ENCODE measurements at places on chromosomes 6 and 20.

DNA sequence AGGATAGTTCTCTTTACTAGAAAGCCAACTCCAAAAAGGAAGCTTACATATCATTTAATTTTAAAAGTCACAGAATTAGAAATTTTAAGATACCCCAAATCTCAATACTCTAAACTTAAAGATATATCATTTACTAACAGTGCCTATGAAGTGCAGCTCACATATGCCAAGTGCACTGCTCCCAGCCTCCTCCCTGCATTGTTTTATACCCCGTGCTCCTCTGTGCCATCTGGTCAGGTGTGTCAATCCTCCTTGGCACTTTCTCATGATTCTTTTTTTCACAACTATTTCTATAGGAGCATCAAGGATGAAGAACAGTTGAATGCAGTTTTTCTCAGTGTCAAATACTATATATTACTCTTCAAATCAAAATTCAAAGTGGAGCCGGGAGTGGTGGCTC, 8.8 kb downstream of the MAP7 start:
- H3K4me3 ChIP-seq: no peak overlapping the region
- H3K27me3 ChIP-seq: no peaks in the 10 kb centered on the region
- H3K4me1 ChIP-seq: no peaks in the 10 kb centered on the region
- H3K27ac ChIP-seq: peak overlapping the region; percentile 13

DNA sequence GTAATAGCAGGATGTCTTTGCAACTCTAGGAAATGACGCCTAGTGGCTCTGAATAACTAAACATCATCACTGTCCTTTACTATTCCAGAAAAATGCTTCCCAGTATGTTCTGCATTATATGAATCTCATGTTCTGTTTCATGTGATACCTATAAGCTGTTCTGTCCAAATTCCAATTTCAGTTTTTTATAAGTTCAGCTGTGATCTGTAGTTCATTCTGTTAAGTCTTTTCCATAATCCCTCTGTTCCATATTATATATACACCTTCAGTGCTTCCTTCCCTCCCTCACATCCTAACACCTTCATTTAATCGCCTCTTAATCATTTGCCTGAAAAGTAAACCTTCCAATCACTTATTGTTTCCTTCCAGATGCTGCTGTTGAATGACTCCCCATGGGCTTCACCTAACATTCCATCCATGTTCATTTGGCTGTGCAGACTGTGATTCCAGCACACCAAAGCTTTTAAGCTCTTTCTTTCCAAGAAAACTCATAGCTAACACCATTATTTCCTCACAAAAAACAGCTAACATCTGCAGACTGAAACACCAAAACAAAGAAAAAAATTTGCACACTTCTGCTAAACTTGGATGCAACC, 18.6 kb downstream of the HMGCLL1 start:
- H3K4me3 ChIP-seq: no peak overlapping the region
- H3K27ac ChIP-seq: no peak overlapping the region
- H3K36me3 ChIP-seq: no peaks in the 10 kb centered on the region
- no peak for DNase-seq
- no peaks in the 10 kb centered on the region for H3K27me3 ChIP-seq

DNA sequence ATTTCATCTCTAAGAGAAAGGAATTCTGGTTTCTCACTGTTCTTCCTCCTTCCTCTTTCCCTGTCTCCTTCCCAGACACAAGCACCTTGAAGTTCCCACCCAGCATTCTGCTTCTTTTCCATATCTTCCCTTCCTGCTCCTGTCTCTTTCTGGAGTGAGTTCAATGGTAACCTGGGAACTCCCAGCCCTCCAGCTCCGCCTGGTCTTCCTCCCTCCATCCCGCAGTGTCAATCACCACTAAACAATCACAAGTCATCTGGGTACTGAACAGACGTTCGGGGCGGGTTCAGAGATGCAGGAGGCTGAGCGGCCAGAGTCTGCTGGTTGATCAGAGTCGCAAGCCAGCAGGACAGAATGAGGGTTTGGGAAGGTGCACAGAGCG, 7.7 kb downstream of the TTBK1 start:
- H3K27ac ChIP-seq: no peak overlapping the region
- H3K4me1 ChIP-seq: no peaks in the 10 kb centered on the region
- DNase-seq: no peak
- H3K36me3 ChIP-seq: no peaks in the 10 kb centered on the region
- peaks cover 26% of the 10 kb centered on the region for H3K27me3 ChIP-seq

DNA sequence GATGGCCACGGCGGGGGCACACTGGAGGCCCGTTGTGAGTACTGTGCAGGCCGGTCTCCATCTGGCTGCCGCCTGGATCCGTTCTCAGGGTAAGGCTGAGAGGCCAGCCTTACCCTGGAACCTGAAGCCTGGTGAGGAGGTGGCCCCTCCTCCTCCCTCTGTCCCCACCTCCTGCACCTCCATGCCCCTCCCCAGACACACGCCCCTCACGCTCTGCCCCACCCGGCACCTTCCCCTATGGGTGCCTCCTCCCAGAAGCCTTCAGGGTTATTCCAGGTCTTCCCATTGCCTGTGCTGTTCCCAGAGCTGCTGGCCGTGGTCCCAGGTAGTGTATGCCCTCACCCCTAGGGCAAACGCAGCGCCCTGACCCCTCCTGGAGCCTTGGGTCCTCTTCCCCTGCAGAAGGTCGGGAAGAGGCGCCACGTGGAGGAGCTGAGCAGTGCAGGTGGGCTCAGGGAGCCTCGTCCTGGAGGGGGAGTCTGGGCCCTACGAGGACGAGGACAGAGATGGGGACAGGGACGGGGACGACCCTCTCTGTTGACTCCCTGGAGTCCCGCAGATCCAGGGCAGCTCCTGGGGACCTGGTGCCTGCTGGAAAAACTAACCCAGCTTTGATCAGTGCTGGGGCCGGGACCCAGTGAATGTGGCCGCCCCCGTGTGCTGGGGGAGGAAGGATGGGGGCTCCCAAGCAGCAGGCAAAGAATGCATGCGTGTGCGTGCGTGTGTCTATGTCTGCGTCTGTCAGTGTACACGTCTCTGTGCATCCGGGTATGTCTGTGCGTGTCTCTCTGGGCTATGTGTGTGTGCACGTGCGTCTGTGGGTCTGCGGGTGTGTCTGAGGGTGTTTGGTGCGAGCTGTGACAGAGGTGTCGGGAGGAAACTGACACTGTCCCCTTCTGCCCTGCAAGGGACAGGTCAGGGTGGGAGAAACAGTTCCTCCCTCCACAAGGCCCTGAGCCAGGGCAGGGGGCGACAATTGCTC, 8.2 kb upstream of the HRH3 start:
- no peaks in the 10 kb centered on the region for H3K27me3 ChIP-seq
- no peak overlapping the region for H3K4me3 ChIP-seq
- no peaks in the 10 kb centered on the region for H3K4me1 ChIP-seq
- DNase-seq: no peak

DNA sequence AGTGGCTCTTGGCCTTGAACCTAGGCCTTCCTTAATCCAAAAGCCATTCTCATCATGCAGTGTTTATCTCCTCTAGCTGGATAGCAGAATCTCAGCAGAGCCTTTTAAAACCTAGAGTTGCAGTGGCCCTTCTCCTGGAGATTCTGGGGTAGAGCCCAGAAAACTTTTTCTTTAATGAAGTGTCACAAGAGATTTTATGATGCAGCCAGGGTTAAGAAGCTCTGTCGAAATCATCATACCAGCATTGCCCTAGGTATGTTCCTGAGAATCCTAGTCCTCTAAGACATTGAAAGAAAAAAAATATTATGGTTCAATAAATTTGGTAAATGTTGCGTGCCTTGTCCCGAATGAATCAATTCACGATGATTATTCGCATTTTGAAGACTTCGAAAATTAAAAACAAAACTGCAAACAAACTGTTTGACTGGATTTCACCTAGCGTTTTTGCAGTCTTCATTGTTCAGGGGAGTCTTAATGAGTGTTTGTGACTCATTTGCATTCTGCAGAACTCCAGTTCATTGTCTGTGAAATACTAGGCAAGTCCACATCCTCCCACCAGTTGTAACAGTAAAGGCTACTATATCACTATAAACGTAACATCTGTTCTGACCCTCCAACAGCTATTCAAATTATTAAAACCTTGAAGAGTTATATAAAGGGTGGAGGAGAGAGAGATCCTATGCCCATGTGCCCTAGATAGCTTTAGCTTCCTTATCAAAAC, 198.6 kb downstream of the UST start:
- no peaks in the 10 kb centered on the region for H3K27me3 ChIP-seq
- H3K27ac ChIP-seq: no peak overlapping the region
- H3K4me1 ChIP-seq: no peaks in the 10 kb centered on the region
- no peak overlapping the region for H3K4me3 ChIP-seq
